ENCODE measurements at places on chromosomes 2 and 18.

GRCh38 chr2:57396355-57397098 is 650.1 kb upstream of the VRK2 start:
- DNase-seq, result no peak

GRCh38 chr2:201656740-201657139 is 13.4 kb upstream of the TMEM237 start:
- no peak for DNase-seq

- DNase-seq, result no peak
These were observed 87.8 kb downstream of the KCTD1 start for GRCh38 chr18:26460449-26461091.

- DNase-seq, result no peak
These were observed 271.6 kb upstream of the MGAT5 start for GRCh38 chr2:133982256-133982655.

DNA sequence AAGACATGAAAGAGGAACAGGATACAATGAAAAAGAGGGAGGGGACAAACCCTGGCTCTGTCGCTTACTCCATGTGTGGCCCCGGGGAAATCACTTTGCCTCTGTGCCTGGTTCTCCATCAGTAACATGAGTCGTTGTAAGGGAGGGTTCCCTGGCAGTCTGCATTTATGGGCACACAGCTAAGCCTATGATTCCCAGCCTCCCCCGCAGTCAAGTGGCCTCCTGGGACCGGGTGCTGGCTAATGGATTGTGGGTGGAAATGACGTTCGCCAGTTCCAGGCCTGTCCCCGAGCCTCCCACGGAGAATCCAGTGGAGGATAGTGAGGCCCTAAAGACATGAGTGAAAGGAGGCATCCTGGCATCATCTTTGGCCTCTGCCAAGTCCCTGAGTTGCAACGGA is 42.7 kb downstream of the SFXN5 start:
- DNase-seq, result no peak

DNA sequence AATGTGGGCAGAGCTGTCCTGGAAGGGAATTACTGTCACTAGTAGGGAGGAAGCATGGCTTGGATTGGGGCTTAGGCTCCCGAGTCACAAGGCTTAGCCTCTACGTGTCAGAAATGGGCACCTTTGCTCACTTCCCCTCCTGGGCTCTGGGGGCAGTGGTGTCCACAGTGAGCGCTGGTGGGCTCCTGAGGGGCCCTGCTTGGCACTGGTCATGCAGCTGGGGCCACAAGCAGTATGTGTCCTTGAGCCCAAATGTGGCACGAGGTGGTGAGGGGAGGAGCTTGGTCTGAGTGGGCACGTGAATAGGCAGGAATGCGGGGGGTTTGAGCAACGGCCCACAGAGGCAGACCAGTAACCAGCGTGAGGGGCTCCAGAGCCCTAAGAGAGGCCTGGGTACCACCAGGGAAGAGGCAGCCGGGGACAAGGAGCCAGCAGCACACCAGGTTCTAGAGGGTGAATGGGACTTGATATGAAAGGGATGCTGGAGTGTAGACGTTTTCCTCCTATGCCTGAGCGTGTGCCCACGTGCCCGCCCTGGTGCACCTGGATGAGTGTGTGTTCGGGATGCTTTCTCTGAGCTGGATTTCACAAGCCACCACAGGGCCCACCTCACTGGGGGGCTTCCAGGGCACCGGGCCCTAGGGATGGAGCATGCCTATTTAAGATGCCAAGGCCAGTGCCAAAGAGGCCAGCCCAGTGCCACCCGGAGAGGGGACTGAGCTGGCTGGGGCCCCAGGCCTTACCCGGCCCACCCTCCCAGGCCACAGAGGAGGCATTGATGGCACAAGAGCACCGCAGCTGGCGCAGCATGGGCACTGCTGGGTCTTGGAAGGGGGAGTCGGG is 22.8 kb upstream of the PTMA start:
- DNase-seq, result no peak

- peak; percentile 21 for DNase-seq
These were observed 59.8 kb upstream of the SLC38A11 start for GRCh38 chr2:165015052-165015642.

- no peak for DNase-seq
These were observed 82.9 kb downstream of the CHRNA1 start for GRCh38 chr2:174681099-174682006.

GRCh38 chr2:133605011-133605765 is 36.9 kb upstream of the NCKAP5 start:
- DNase-seq, result no peak

DNA sequence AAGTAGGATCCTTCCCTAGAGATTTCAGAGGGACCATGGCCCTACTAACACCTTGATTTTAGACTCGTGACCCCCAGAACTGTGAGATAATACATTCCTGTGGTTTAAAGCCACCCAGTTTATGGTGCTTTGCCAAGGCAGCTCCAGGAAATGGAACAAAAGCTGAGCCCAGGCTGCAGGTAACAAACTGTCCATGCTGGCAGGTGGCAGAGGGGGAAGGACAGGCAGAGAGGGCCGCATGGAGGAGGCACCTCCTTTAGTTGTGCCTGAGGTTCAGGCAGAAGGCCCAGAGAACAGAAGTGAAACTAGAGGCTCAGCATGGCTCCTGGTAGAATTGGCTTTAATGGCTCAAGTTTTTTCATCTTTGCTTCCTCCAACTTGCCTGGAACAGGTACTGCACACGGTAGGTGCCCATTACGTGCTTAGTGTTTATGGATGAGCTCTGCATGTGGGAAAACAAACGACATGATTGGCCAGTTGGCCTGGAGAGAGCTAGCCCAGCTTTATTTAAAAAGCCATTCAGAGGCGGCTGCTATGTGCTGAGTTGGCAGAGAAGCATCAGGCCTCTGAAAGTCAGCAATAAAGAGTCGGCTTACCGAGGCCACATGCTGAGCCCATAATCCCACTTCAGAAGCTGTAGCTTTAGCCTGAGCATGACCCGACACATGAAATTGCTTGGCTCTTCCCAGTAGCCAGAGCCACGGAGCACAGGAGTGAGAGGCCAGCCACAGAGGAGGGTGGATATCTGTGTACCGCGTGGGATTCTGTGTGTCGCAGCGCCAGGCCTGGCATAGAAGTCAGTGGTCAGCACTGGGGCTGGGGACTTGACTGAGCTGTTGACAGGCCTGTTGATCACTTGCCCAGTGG is 36.5 kb downstream of the HS1BP3 start:
- DNase-seq, result no peak

GRCh38 chr2:180291060-180291459 is 284.0 kb upstream of the CWC22 start:
- no peak for DNase-seq

DNA sequence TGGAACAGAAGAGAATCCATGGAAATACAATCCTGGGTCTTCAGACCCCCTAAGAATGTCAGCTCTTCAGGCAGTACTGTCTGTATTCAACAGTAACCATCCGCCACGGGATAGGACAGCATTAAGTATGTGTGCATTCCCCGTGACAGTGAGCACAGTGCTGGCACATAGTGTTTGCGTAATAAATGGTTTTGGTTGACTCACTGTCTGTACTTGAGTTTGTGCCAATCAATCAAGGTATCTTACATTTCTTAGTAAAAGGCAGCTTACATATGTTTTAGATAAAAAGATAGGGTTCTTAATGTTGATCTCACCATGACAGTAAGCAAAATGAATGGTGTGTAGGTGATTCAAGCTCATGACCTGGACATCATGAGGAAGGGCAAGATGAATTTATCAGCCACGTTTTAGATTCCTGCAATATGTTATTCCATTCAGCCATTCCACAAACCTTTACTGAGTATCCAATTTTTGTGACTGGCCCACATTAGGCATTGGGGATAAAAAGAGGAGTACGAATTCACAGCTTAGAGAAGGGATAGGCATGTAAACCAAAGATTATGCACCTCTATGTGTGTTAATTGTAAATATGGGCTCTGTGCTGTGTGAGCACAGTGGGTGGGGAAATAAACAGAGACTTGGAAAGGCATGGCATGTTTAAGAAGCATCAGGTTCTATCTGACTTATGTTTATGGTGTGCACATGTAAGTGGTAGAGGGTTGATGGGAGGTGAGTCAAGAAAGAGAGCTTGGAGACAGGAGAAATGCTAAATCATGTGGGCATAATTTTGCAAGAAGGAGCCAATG is 258.8 kb downstream of the SLC8A1 start:
- no peak for DNase-seq

GRCh38 chr2:231961349-231962166 is at the start of gene DIS3L2:
Gene DIS3L2, plus strand, starts transcription at chr2:231961713. Its CDS starts 53,215 bp downstream, at chr2:232014928.
- DNase-seq, result peak; percentile 65

- no peak for DNase-seq
These were observed 36.1 kb downstream of the DCC start for GRCh38 chr18:52376104-52376503.

- DNase-seq, result no peak
These were observed 539.0 kb downstream of the SOX11 start for GRCh38 chr2:6231166-6231565.

DNA sequence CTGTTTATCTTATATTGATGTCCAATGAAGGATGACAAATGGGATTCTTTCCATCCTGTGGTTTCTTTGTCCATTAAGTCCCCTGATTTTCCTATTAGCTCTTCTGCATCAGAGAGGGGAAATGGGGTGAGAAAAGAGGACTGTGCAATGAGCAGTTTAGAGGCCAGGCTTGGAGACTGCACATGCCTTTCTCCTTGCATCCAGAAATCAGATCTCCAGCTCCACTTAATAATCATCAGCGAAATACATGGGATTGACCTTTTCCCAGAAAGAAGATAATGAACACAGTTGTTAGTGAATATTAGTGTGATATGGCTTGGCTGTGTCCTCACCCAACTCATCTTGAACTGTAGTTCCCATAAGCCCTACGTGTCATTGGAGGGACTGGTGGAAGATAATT is 697.4 kb downstream of the CBLN2 start:
- no peak for DNase-seq

GRCh38 chr18:78632111-78632541 is 347.5 kb upstream of the SALL3 start:
- no peak for DNase-seq

DNA sequence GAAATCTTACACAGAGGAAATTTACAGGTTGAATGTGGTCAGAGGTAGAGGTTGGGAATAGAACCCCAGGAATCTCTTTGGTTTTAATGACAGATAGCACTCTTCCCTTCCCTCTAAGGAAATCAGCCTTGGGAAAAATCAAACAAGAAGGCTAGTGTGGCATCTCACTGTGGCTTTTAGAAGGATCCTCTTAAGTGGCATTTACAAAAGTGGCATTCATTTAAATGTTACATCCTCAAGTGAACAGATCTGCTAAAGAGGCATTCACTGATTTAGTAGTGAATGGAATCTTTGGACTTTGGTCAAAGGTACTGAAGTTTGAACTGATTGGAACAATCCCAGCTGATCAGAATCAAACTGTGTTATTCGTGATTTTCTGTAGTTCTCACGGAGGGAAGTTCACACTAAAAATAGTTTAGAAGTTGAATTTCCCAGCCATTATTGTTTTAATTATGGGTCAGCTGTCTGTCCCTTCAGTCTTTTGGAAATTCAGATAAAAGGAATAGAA is 136.5 kb upstream of the FN1 start:
- DNase-seq, result no peak

- no peak for DNase-seq
These were observed 66.3 kb downstream of the MYCN start for GRCh38 chr2:16006537-16007166.

GRCh38 chr18:59799383-59800015 is 100.3 kb upstream of the PMAIP1 start:
- DNase-seq, result no peak

DNA sequence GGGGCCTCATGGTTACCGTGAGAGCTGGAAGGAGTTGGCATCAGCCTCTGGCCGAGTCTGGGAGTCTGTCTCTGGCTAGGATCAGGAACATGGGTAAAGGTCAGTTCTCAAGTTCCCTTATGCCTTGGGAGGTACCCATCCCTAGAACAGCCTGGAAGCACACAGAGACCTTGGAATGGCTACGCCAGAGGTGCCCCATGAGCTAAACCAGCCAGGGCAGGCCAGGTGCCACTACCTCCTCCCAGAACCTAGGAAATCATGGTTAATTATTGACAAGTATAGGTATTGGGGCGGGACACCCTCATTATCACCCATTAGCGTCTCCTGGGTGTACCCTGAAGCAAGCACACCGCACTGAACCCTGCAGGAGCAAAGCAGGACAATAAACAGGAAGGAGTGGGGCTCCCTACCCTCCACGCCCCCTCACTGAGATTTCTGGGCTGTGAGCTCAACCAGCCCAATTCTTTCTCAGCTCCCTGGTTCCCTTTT is 3.0 kb upstream of the ASPRV1 start:
- no peak for DNase-seq

DNA sequence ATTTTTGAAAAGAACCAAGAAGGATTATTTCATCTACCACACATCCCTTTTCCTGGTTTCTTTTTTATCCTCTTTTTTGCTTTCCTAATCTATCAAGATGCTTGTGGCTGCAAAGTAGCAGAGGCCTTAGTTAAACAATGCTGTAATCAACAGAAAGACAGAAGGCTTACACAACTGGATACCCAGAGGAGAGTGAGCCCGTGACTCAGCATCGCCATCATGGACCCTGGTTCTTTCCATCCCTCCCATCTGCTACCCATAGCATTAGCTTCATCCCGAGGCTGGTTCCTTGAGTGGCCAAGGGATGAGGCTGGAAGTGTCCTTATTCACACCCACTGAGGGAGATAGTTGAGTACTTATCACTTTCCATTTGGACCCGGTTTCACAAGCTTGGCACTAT is 7.5 kb upstream of the HAAO start:
- DNase-seq, result no peak

DNA sequence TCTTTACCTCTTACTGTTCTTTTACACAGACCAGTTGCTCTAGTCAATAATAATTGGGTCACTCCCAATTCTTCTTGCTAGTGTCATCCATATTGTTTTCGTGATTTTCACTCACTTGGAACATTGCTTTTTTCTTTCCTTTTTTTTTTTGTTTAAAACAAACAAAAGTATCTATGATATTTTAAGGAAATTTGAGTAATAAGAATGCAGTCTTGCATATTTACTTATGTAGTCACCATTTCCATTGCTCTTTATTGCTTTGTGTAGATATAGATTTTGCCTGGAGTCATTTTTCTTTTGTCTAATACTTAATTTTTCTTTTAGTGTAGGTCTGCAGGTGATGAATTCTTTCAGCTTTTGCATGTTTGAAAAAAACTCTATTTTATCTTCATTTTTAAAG is 71.9 kb downstream of the WDR7 start:
- DNase-seq, result no peak

GRCh38 chr2:191020742-191021381 is 6.9 kb upstream of the STAT1 start:
- DNase-seq, result no peak

DNA sequence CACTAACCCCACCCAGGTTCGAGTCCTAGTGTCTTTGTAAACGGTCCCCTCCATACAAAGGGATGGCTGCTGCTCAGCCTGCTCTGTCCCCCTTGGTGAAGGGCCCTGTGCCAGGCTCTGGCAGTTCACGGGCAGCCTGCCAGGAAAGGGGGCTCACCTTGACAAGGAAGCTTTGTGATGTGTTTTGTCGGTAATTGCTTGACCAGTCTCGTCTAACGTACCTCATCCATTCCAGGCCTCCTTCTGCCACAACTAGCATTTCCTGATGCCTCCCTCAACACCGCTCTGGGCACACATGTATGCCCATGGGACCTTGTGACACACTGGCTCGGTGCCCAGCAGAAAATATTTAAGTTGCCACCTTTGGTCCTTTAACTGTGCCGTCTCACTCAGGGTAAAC is 171.9 kb downstream of the KLHL29 start:
- no peak for DNase-seq

GRCh38 chr2:40270372-40270771 is 181.5 kb downstream of the SLC8A1 start:
- no peak for DNase-seq

GRCh38 chr2:238528953-238529781 is 102.4 kb downstream of the ASB1 start:
- no peak for DNase-seq
